Left renal cortex interstitium (tissue), 4 donors: ENCODE measurements at places on chromosomes 1 and 21. TPM values are rescaled to one million over a fixed set of nuclear protein-coding genes. Genes with fewer than 3 reads are reported as not detected.

The ECM1 gene
- 12.4 TPM for polyA plus RNA-seq

The C1orf226 gene
- polyA plus RNA-seq: 22.5 TPM

The GPR89A gene
- polyA plus RNA-seq: 44.8 TPM

The SLFNL1 gene
- polyA plus RNA-seq: 1.2 TPM

The BRINP3 gene
- polyA plus RNA-seq: 7.0 TPM

The OR6K2 gene
- not detected for polyA plus RNA-seq

The GLIS1 gene
- 2.8 TPM for polyA plus RNA-seq

The NID1 gene
- polyA plus RNA-seq: 168 TPM

The HES5 gene
- 0.24 TPM for polyA plus RNA-seq
